ENCODE measurements at places on chromosomes 1 and 21.

DNA sequence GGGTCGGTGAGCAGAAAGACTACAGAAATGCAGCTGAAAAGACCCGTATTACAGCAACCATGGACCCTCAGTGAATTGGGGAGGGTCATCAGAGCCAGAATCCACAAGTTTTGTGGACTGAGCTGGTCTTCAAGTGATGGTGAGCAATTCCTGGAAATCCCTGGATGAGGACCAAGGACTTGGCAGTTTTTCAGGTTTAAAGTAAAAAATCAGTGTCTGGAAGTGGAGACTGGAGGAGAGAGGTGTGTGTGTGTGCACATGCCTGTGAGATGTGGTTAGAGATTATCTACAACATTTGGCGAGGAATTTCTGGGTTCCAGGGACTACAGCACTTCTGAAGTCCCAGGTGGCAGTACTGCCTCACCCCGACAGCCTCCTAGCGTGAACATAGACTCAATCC, 56.4 kb downstream of the KIRREL1 start:
- DNase-seq: no peak

DNA sequence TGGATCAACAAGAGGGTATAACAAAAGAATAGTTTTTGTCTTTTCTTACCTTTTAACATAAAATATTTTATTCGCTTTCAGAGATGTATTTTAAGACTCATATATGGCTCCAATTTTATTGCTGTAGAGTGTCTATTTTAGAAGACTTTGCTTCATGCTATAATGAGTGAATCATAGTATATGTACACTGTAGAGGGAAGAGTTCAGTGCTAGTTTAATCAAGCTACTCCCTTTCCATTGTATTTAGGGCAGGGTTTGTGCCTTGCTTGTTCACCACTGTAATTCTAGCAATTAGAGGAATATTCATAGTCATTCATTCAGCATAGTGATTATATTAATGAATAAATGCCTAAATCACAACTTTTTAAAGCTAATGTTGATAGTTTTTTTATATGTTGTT, 78.8 kb downstream of the CEP350 start:
- no peak for DNase-seq

- no peak for DNase-seq
Measured at GRCh38 chr1:178540646-178541045, 27.7 kb downstream of the TEX35 start.

- no peak for DNase-seq
Measured at GRCh38 chr1:31567956-31568570, 8.3 kb upstream of the TINAGL1 start.

DNA sequence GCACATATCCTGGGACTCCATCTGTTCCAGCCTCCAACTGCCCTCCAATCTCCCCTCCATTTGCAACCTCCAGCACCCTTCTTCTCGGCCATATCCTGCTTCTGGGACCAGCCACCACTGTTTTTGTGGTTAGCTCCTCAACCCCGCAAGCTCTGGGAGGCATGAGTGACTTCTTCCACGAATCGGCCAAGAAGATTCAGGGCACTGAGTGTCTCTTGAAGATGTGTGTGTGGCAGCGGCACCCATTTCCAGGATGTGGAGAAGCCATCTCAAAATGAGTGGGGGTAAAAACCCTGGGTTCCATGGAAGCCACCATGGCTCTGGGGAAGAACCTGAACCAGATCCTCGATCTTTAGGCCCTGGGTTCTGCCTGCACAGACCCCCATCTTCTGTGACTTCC, 194.6 kb downstream of the SLC45A1 start:
- DNase-seq: no peak

GRCh38 chr1:156122519-156123355, 8.2 kb downstream of the LMNA start:
- no peak for DNase-seq

DNA sequence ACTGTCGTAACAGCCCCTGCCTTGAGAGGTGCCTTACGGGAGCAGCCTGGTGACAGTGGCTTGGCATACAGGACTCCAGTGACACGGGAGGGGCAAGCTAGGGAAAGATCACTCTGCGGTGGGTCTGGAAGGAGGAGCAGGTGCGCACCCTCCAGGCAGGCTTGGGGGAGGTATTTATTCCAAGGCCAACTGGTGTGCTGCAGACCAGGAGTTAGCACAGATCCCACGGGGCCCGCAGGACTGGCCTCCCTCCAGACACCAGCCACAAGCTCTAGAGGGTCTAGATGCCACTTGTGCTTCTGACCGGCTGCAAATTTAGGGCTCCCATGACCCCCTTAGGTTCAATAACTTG, 22.1 kb downstream of the PSEN2 start:
- DNase-seq: no peak

GRCh38 chr1:177024623-177025022, 139.9 kb downstream of the ASTN1 start:
- no peak for DNase-seq

GRCh38 chr1:62356257-62356835, 37.1 kb upstream of the KANK4 start:
- DNase-seq: no peak

DNA sequence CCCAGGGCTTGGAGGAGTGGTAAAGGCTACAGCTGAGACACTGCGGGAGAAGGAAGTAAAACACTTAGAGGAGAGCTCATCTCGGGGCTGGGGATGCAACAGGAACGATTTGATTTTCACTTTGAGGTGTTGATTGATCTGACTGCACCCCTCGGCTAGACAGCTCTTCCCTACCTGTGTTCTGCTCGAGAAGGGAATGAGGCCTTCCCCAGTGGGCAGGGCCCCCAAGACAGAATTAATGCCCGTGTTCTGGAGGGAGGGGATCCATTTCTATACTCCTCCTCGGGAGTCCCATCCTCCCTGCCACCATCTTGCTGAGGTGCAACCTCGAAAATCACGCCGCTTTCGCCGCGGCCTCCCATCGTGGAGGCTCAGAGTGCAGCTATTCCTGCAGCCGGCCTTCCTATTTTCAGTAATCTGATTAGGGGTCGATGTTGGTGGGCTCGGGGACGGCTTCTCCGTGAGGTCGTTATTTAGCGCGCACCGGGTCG, 2.4 kb downstream of the ATP2B4 start:
- no peak for DNase-seq

- DNase-seq: no peak
Measured at GRCh38 chr1:78370356-78370755, 120.4 kb upstream of the PTGFR start.

DNA sequence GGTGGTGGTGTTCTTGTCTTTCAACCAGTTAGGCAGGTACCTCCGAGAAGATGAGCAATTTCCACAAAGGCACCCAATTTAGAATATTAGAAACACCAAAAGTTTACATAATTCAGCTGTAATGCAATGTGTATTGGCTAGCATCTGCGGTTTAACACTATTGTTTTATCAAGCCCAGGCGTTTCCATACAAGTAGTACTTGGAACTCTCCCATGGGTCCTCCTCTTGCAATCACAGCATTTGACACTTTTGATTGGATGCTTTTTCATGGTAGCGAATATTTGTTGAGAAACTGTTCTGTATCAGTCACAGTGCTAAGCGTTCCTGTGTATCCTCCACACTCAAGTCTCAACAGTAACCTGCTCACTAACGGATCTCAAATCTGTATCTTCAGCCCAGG, 20.1 kb upstream of the MAP1LC3C start:
- DNase-seq: no peak

GRCh38 chr1:235679005-235679404, 29.4 kb upstream of the GNG4 start:
- no peak for DNase-seq
